ENCODE measurements at places on chromosomes 12 and 14.

GRCh38 chr12:113555226-113555625 is 83.6 kb upstream of the LHX5 start:
- DNase-seq: no peak

GRCh38 chr14:37139710-37140109 is 32.7 kb downstream of the SLC25A21 start:
- no peak for DNase-seq

DNA sequence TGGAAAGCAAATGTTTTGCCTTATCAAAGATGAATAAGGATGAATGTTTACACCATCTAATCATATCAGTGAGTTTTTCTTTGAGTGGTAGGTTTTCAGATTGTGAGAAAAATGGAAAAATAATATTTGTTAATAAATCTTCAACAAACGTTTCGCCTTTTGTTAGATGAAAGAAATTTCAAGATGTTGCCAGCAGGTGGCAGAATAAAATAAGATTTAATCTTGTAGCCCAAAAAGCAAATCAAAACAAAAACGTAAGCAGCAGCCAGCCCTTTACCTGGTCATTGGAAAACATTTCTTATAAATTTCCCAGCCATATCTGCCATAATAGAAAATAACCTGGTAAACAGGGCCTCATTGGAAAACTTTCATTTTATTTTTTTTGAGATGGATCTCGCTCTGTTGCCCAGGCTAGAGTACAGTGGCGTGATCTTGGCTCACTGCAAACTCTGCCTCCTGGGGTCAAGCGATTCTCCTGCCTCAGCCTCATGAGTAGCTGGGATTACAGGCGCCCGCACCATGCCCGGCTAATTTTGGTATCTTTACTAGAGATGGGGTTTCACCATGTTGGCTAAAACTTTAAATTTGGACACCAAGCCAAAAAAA is 15.4 kb upstream of the TMEM120B start:
- DNase-seq: no peak

- DNase-seq: no peak
Measured at GRCh38 chr14:95302667-95303506, 16.8 kb downstream of the CLMN start.

- DNase-seq: no peak
Measured at GRCh38 chr14:67650694-67651093, 23.7 kb downstream of the VTI1B start.

GRCh38 chr12:68479261-68479895 is 131.3 kb upstream of the RAP1B start:
- no peak for DNase-seq

GRCh38 chr12:22916815-22917214 is 291.8 kb downstream of the ETNK1 start:
- no peak for DNase-seq

GRCh38 chr12:10174986-10175614 is 3.2 kb upstream of the OLR1 start:
- no peak for DNase-seq

- no peak for DNase-seq
Measured at GRCh38 chr12:46770501-46771183, 55.2 kb downstream of the SLC38A4 start.

DNA sequence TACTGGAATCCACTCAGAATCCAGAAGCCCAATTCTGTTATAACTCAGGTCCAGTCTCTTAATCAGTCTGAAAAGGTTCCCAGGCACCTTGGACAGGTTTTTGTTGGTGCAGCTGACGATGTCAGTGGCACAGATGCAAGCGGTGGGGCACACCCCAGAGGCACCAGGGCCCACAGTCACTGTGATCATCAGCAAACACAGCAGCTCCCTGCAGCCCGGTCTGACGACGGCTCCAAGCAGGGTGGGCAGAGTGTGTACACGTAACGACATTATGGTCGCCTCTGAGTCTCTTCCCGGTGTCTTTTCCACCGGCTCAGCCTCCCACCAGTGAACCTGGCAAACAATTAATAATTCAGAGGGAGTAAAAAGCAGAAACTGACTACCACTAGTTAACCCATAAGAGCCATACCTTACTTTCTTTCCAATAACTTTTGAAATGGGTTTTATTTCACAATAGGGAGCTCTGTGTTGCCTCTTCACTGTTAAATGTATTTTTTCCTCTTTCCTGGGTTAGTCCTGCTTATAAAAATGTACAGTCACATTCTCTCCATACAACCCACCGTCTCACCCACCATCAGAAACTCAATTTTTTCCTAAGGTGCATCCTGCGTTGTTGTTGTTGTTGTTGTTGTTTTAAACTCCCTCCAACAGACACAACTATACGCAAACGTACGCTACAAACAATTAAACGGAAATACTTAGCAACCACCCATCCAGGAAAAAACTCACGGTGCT is 521 bp upstream of the PCED1B start:
- DNase-seq: no peak

- DNase-seq: no peak
Measured at GRCh38 chr12:87960566-87960965, 68.6 kb downstream of the C12orf50 start.

- no peak for DNase-seq
Measured at GRCh38 chr14:73824536-73824935, 27.1 kb upstream of the PTGR2 start.

- DNase-seq: no peak
Measured at GRCh38 chr14:69880044-69880487, 850 bp downstream of the SMOC1 start.

- DNase-seq: no peak
Measured at GRCh38 chr14:93734086-93734822, 54.0 kb downstream of the PRIMA1 start.

GRCh38 chr14:103492156-103492925 is 30.3 kb downstream of the CKB start:
- no peak for DNase-seq

DNA sequence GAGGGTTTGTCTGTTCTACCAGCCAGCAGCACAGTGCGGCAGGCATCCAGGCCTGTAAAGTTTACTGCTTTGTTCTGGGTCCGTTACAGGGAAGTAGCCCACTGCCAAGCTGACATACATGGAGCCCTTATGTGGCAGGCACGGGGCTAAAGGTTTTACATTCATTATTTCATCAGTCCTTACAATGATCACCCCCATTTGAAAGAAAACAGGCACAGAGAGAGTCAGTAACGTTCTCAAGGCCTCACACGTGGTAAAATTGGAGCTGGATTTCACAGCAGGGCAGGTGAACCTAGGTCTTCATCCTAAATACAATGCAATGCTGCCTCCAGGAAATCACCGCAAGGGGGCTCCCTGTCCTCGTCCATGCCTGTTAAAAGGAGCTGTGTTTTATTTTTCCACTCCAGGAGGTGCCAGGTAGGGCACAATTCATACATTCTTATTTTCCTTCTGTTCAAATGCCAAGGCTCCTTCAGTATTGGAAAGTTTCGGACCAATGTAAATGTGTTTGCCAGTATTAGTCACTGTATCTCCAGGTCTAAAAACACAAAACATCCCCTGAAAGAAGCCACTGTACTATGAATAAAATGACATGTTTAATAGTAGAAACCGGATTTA is 172.2 kb upstream of the GZMB start:
- no peak for DNase-seq

DNA sequence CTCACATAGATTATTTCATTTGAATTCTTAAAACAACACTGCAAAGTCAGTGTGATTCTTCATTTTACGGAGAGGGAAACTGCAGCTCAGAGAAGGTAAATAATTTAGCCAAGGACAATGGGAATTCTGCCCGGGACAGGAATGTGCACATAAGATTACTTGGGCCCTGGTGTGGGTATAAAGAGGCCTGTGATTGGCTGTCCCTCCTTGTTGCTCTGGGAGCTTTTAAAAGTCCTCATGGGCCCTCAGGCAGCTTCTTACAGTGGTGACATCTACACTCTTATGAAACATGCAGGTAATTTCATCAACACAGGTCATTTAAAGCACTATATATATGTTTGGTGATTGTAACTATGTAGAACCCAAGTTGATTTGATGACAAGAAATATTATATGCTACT is 100.3 kb downstream of the ESR2 start:
- no peak for DNase-seq

DNA sequence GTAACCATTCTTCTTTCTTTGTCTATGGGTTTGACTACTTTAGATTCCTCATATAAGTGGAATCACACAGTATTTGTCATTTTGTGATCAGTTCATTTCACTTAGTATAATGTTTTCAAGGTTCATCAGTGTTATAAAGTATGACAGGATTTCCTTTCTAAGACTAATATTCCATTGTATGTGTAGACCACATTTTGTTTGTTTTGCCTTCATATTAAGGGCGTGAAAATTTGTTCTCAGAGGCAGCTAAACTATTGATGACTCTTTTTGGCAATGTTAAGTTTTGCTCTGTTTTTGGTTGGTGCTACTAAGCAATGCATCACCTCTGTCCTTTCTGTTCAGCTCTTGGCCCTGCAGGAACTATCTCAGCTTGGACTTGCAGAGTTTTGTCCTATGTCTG is 1.7 kb upstream of the KLRG1 start:
- DNase-seq: no peak

- DNase-seq: no peak
Measured at GRCh38 chr12:45637706-45638105, 91.8 kb upstream of the ARID2 start.

Measured in stimulated activated CD4-positive, alpha-beta T cell treated with anti-CD3 and anti-CD28 coated beads, Interleukin-1b, Interleukin-23, amount 100 ng/mL, for 1 hour (primary cell).